EH (cell line): ENCODE measurements at places on chromosomes 5 and 9.
A peak's percentile ranks its signal among the peaks of the same experiment; 100 is the strongest.

GRCh38 chr9:110815361-110815760 lies 146.8 kb downstream of the MUSK start:
- no peak for DNase-seq

DNA sequence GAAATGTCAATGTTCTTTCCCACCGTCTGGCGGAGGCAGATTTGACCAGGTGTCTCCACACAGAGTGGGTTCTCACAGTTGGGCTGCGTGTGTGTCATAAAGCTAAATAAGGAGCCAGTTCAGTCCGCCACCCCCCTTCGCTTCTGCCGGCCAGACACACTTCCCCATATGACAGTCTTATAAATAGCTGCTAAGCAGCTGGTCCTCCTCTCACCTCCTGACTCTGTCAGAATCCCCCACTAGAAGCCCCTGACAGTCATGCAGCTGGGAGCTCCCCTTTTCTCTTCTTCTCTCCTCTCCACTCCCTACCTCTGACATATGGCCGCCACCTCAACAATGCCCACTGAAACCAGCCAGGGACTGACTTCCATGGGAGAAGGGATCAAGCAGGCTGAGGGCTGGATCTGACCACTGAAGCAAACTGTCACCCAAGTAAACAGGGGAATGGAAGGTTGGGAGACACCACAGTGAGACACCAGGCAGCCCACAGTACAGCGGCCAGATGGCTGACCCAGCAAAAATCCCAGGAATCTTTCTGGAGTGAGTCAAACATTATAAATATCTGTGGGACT lies 141.9 kb upstream of the EFNA5 start:
- DNase-seq: peak; percentile 92

- no peak for DNase-seq
These were observed 69.7 kb downstream of the TRIO start for GRCh38 chr5:14212838-14213237.

GRCh38 chr5:143243103-143243502 lies 160.4 kb downstream of the NR3C1 start:
- DNase-seq: no peak

DNA sequence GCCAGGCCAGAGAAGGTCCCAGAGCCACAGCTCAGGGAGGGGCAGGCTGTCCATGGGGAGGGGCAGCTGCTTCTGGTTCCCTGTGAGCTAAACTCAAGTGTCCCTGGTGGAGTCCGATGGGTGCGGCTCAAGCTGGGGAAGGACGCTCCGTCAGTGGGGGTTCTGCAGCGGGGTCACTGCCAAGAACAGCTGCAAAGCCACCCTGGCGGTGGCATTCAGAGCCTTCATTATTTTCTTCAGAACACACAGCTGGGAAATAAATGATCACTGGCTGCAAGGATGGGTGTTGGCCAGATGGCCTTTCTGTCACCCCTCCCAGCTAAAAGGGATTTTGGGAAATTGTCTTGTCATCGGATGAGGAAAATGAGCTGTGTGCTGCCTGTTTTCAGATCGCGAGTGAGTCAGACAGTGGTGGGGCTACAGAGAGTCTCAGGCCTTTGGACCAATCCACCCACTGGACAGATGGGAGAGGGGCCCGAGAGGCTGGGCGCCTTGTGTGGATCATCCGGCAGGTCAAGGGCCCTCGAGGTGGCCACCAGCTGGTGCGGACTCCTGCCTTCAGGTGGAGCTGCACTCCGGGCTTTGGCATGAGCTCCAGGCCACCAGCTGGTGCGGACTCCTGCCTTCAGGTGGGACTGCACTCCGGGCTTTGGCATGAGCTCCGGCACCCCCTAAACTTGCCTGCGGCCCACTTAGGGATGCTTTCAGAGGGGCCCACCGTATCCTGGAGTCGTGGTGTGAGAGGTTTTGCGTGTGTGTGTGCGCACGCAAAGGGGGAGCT lies 17.9 kb upstream of the GFPT2 start:
- DNase-seq: no peak

- DNase-seq: peak; percentile 71
These were observed 165.5 kb downstream of the C9orf50 start for GRCh38 chr9:129455151-129455995.

GRCh38 chr9:81526587-81526986 lies 162.8 kb downstream of the TLE1 start:
- DNase-seq: peak; percentile 73

DNA sequence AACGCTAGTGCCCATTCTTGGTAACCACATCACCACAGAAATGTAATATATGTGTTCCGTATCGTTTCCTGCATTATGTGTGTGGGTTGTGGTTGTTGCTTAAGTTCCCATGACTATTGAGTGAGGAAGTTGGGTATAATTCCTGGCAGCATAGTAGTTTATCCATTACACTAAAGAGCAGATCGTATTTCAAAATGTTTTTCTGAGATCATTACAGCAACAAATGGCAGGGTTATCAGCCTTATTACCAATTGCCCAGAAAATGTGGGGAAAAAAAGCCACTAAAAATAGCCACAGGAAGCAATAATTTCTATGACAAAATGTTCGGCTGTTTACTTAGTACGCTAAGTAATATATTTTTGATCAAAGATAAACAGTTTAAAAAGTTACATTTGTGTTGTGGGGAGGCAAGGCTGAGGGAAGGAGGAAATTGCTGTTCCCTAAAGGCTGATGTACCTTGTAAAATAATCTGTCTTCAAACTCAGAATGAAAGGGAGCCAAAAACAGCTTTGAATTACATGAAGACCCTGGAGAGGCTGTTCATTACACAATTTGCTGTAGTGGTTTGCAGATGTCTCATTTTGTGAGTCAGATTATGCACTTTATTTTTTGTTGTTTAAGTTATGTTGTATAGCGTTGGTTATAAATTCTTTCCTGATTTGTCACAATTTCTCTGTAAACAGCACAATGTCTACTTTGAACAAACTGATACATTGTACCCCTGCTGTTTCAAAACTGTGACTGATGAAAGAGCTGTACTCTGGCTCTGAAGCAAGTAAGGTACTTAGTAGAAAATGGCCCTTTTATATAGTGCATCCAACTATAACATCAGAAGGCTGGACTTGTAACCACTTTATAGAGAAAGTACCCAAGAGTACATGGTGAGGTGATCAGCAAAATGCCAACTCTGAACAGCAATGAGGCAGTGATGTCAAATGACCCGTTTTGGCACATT lies 1028.5 kb downstream of the NR2F1-AS1 start:
- DNase-seq: peak; percentile 97

- peak; percentile 76 for DNase-seq
These were observed 11.4 kb downstream of the GCNT4 start for GRCh38 chr5:75040973-75041372.

DNA sequence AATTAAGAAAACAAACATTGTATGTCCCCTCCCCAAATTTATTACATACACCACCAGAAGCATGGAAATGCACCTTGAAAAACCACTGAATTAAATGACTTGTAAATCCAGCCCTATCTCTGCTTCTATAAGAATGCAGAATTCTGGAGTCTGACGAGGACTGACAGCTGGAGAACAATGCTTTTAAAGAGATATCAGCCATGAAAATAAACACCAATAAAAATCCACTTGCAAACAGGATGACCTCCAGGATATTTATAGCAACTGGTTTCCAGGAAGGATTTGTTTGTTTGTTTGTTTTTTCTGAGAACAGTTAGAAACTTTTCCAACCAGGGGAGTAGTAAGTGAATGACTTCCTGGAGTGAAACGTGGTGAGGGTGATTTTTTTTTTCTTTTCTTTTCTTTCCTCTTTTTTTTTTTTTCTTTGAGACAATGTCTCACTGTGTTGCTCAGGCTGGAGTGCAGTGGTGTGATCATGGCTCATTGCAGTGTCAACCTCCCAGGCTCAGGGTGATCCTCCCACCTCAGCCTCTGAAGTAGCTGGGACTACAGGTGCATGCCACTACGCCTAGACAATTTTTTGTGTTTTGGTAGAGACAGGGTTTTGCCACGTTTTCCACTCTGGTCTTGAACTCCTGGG lies 38.7 kb upstream of the SLC36A1 start:
- no peak for DNase-seq

DNA sequence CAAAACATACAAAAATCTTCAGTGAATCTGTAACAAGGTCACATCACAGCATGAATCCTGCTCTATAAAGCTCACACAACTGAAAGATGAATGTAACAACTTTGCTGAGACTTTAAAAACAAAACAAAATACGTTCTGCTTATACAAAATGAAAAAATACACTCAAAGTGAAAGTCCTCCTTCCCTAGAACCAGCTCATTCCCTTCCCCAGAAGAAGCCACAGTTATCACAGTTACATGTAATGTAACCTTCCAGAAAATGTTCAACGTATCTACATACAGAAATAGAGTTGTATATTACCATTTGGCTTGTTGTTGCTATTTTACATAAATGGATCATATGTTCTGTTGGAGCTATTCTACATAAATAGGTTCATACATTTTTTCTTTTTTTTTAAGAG lies 2.6 kb downstream of the AUH start:
- DNase-seq: no peak

DNA sequence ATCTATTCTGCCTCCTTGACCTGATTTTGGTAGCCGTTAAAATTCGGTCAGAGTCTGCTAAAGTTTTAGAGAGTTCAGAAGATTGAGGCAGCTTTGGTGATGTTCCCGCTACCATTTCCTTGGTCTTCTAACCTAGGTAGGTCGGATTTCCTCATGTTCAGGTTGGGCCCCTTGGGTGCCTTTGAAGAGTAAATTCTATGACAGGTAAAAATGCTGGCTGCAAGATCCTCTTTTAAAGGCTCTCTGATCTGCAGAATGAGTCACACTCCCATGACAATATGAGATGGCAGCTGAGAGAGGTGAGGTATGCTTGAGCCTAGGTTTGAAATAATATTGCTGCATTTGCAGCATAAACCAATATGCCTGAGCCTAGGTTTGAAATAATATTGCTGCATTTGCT lies 198.9 kb downstream of the TSSK1B start:
- no peak for DNase-seq

DNA sequence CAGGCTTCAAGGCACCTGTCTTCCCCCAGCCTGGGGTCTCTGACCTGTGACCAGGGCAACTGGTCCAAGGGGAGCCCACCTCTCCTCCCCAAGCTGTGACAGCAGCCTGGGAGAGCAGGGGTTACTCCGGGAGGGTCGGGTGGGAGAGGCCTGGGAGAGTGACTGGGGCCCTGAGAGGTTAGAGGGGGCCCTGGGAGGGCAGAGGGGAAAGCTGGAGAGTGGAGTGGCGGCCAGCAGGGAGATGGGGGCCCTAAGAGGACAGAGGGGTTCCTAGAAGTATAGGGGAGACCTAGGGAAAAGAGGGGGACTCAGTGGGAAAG lies 302 bp downstream of the LCN9 start:
- no peak for DNase-seq

GRCh38 chr9:107982001-107982400 lies 492.4 kb upstream of the KLF4 start:
- no peak for DNase-seq

DNA sequence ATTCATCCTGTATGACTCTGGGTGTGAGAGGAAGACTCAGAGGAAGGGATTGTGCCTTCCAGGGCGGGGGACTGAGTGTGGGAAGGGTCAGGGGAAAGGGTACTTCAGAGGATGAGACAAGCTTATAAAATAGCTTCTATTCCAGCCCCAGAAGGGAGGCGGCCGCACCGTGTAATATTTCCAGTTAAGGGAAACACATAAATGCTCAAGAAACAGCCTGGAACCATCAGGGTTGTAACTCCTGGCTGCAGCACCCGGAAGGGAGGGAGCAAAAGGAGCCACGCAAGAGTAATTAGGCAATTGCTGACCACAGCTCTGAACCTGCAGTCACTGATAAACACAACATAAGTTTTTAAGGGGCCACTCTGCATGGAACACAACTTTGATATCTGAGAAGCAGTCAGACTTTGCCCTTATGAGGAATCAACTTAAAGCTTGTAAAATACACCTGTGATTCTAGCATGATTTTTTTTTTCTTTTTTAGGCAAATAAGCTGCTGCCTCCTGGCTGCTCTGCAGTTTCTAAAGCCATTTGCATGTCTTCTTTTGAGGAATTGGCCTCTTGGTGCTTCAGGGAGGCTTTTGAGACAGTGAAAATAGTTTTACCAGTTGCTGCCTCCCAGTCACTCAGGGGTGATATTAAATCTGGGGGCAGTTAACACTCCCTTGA lies 382.7 kb downstream of the ENC1 start:
- peak; percentile 49 for DNase-seq

GRCh38 chr9:78539188-78539587 lies 242.3 kb downstream of the PSAT1 start:
- DNase-seq: no peak

GRCh38 chr9:107060062-107060461 lies 197.1 kb downstream of the ZNF462 start:
- DNase-seq: no peak

DNA sequence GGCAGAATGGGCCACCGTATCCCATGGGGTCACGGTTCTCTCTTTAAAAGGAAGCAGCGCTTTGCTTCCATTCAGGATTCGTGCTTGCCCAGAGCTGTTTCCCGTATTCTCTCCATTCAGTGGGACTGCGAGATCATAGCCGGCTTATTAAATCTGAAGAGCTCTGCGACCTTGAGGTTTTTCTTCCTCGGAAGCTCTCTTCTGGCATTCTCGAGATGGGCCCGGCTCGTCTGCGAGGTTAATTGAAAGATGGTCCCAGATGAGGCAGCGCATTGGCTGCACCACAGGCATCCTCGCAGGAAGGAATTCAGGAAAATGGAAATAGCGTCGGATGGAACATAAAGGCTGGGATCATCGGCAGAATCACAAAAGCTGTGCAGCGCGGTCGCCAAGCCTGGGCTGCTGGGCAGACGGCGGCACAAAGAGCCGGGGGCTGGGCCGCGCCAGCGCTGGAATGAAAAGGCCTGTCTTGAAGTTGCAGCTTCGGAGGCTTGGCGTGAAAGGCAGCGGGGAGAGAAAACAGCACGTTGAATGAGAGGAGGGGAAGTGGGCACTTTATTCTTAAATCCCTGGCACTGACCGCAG lies 236.2 kb downstream of the IRX2 start:
- DNase-seq: no peak

GRCh38 chr9:130159057-130159456 lies 13.1 kb upstream of the NCS1 start:
- DNase-seq: no peak

DNA sequence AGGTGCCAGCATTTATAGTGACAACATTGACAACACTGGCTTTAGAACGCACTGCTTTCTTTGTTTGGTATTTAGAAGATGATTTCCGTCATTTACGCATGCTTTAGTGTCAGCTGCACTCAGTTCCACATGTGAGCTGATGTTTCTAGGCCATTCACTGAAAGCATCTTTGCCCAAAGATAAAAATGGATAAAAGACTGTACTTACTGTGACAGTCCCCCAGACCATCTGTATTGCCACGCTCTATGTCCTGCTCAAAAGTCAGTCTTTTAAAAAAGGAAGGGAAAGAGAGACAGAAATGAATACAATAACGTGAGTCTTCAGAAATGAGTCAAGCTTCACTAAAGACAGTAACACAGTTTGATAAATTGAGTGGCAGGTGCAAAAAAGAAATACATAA lies 99.3 kb downstream of the SEMA6A start:
- no peak for DNase-seq
